ENCODE measurements at places on chromosomes 7 and 10.

- DNase-seq: no peak
Measured at GRCh38 chr7:55498142-55498541, 74.2 kb downstream of the VOPP1 start.

DNA sequence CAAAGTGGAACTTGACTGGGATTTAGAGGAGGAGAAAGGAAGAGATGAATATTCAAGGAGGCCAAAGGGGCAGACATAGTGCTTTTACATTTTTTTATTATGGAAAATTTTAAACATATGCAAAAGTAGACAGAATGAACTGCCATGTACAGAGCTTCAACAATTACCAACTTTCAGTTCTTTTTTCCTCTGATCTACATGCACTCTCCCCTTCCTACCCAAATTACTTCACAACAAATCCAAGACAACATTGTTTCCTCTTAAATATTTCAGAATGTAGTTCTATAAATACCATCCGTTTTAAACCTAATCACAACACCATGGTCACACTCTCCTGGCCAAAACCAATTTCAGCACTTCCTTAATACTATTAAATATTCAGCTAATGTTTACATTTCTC, 83.5 kb upstream of the FZD1 start:
- no peak for DNase-seq

- DNase-seq: peak; percentile 36
Measured at GRCh38 chr7:152025937-152026890, 740 bp downstream of the GALNT11 start.

GRCh38 chr7:93036807-93037206, 81.0 kb downstream of the SAMD9 start:
- peak; percentile 75 for DNase-seq

DNA sequence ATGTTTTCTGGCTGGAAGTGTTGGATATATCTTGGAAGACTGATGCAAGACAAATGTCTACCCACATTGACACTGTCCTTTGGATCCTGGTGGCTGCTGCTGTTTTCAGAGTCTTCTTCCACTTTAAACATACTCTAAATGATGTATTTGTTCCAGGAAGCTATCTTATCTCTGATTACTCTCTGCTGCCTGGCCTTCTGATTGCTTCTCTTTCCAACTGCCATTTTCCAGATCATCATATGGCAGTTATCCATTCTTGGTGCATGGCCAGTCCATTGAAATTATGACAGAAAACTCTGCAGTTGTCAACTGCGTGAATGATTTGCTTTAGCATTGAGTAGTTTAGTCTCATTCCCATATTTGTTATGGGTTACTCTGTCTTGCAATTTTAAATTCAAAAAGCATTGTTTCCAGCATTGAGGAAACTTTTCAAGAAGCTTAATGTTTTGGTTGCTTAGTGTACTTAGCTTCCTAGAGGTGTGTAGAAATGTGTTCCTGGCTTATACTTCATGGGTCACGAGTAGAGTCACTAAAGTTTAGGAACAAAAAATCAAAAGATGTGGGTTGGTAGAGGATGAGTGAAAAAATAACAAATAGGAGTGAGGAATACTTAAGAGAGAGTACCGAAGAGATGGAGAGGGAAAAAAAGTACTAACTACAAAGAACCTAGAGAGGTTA, 268.3 kb upstream of the MTPN start:
- DNase-seq: no peak

DNA sequence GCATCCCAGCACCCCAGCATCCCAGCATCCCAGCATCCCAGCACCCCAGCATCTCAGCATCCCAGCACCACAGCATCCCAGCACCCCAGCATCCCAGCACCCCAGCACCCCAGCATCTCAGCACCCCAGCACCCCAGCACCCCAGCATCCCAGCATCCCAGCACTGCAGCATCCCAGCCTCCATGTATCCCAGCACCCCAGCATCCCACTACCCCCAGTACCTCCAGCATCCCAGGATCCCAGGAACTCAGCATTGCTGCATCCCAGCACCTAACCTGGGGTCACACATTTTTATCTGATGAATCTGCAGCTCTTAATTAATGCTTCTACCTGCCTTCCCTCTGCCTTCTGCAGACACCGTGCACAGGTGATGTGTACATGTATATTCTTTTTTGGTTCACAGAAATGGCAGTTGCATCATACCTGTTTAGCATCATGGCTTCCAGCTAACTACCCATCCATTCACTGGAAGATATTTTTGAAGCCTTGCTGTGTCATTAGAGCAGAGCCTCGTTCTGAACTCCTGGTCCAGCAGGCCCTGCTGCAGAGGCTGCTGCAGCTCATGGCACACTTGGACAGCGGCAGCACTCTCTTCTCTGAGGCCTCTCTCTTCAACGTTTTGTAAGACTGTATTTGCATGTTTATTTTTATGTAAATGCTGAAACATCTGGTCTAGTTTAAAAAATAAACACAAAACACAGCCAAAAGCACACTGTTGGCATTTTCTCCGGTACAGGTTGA, 4.6 kb upstream of the CFAP46 start:
- DNase-seq: no peak

- peak; percentile 91 for DNase-seq
Measured at GRCh38 chr10:11758527-11759236, 16.5 kb downstream of the ECHDC3 start.

Data from epithelial cell of esophagus (primary cell).